ENCODE measurements at places on chromosomes 6 and 20.

DNA sequence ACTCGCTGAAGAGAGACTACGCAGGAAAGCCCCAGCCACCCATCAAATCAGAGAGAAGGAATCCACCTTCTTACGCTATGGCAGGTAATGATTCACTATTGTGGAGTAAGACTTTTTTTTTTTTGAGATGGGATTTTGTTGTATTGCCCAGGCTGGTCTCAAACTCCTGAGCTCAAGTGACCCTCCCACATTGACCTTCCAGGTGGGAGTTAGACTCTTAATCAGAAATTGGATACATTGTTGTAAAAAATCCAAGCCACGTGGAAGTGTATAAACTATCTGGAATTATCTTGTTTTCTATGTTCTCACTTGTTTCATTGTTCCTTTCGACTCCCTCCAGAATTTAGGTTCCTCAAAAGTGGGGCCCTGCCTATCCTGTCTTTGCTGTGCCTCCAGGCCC is 6.8 kb downstream of the NQO2 start:
- DNase-seq, result no peak

GRCh38 chr6:7229376-7230326 is 83.3 kb downstream of the SSR1 start:
- DNase-seq, result no peak

GRCh38 chr20:33662172-33662571 is at the start of gene C20orf144:
TSS of gene C20orf144 (plus strand) at chr20:33662327. CDS start at chr20:33662346, 19 bp downstream.
- no peak for DNase-seq

DNA sequence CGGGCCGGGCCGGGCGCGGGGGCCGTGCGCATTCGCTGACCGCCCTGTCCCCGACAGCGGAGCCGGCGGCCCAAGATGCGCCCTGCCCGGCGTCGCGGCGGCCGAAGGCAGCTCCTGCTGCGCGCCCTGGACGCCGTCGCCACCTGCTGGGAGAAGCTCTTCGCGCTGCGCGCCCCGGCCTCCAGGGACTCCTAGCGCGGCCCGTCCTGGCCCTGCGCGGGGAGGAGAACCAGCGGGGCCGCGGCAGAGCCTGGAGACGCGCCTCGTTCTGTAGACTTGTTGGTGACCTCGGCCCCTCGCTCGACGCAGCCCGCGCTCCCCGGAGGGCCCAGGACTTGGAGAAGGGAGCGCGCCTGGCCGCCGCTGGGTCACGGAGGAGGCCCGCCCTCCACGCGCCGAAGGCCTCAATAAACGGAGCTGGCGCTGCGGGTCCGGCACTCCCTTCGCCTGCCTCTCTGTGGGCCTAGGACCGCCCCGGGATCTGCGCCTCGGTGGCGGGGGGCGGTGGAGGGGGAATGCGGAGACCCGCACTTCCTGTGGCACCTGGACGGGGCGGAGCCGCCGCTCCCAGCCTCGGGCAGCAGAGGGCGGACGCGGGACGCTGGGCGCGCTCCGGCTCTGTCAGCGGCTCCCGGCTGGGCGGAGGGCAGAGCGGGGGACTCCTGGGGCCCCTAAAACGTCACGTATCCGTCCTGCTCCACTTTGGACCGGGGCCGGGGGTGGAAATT is 2.7 kb downstream of the C20orf204 start:
- DNase-seq, result peak; percentile 73

All from suppressor macrophage treated with lipopolysaccharide for 1 hour (primary cell).